Neural progenitor cell (in vitro differentiated cells): ENCODE measurements at places on chromosomes 7 and 10.

- DNase-seq = no peak
Measured at GRCh38 chr7:37391791-37392672, 56.6 kb downstream of the ELMO1 start.

DNA sequence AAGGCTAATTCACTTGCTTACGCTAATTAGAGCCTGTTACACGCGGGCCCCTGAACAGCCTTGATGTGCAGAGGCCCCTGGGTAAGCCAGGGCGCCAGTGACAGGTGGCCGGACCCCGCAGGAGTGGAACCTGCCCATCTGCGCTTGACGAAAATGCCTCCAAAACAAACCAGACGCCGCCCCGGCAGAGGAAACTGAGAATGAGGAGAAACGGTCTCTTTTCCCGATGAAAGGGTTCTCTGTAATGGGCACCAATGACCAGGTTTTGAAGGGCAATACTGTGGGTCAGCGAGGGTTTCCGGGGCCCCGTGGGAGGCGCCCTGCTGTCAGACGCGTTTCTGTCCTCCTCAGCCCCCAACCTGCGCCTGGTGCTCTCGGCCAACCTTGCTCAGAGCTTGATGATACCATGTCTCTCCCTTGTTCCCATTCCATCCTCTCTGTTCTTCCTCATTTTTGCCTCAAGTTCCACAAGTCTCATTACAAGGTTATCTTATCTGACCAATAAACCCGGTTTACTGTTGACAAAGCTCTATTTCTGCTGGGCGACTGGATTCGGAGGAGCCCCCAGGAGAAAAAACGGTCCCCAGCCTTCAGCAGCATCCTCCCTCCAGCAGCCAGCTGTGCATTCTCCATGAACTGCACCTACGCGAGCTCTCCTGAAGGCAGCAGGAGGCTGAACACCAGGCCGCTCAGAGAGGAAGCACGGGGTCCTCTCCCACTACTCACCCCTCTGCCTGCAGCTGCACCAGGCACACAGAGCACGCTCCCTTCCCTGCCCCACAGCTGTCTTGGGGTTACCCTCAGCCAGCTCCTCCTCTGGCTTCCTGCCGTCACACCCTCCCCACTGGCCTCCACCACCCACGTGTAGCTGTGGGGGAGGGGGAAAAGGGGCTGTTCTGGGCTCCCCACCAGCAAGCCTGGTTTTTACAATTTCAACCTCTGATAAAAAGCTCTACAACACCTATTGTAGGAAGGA, 202.0 kb downstream of the MAD1L1 start:
- DNase-seq = no peak

DNA sequence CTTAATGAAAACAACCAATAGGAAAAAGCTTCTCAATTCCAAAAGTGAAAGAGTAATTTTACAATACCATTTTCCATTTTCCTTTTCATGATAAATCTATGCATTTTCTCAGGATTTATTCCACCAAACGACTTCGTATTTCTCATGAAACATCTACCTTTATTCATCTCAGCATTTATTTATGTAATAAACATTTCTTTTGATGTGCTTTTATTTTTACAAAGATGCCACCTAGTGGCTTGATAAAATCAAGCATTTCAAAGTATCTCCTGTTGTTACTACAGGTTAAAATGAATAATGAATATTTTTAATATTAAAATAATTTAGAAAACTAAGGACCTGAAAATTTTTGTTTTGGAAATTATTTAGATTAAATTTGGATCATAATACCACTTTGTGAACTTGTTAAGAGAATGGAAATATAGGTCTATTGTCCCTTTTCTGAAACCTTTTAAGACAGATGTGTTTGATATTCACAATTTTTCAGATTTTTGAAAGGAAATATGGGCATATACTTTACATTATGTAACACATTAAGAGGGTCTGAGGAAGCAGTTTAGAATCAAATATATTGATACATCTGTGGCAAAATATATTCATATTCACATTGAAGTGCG, 2.7 kb upstream of the IQUB start:
- no peak for DNase-seq

- DNase-seq = peak; percentile 32
Measured at GRCh38 chr10:35447693-35448407, 111.5 kb downstream of the CCNY start.

DNA sequence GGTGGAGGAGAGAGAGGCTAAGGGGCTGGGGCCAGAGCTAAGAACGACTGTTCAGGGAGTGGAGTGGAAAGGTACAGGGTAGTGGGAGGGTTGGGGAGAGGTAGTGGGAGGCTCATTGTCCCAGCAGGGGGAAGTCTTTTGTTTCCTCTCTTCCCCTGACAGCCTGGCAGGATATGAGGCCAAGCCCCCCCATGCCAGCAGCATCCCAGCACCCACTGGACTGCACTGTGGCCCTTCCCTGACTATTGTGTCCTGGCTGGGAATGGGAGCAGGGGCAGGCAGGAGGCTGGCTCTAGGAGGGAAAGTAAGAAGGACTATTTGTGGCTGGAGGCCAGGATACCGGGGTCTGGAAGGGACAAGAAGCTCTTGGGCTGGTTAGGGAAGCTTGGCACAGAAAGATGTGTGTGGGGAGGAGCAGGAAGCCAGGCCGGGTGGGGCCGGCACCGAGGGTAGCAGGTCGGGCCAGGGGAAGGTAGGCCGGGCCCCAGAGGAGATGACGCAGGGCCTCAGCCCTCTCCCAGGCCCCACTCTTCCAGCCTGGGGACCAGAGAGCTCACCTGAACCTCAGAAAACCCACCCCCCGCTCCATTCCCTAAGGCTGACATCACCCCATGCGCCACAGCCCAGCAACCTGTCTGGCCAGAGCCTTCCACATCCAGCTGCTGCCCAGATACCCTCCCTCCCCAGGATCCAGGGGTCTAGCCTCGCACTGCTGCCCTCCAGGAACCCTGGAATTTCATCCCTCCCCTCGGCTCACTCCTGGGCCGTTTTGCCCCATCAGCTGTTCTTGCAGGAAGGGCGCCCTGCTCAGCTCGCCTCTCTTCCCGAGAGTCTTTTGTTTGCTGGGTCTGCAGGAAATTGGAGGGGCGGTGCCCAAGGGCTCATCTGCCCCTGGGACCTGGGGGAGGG, 8.8 kb upstream of the EPHB4 start:
- DNase-seq = peak; percentile 94

- DNase-seq = peak; percentile 46
Measured at GRCh38 chr7:87507446-87507845, 32.0 kb upstream of the ABCB4 start.

- DNase-seq = no peak
Measured at GRCh38 chr7:374706-375311, 84.8 kb downstream of the FOXL3 start.

DNA sequence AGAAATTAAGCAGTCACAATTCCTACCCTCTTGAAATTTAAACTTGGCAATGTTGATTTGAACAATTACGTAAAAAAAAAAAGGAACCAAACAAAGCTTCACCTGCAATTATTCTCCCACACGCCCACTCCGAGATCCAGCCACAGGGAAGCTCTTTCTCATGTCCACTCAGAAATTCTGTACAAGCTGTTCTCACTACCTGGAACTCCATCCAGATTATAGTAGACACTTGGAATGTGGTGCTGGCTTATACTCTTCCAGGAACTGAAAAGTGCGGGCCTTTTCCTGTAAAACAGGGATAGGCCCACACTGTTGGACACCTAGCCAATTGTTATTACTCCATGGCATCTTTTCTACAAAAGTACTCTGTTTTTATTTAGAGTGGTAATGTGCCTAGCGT, 20.3 kb upstream of the TOMM7 start:
- DNase-seq = no peak

DNA sequence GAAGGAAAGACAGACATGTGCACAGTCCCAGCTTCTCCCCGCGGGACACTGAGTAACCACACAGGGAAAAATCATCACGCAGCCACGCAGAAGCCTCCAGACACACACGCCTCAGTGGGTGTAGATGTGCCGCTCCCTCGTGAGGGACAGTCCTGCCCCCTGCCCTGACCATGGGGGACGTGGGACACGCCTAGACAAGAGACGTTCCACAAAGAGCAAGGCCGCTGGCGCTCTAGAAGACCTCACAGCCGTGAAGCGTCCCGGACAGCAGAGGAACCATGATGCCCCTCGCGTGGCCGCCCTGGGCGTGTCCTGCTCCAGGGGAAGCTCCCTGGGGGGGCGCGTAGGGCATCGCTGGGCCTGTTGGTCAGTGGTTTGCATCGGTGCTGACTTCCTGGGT, 210.8 kb downstream of the DNAJB6 start:
- no peak for DNase-seq

DNA sequence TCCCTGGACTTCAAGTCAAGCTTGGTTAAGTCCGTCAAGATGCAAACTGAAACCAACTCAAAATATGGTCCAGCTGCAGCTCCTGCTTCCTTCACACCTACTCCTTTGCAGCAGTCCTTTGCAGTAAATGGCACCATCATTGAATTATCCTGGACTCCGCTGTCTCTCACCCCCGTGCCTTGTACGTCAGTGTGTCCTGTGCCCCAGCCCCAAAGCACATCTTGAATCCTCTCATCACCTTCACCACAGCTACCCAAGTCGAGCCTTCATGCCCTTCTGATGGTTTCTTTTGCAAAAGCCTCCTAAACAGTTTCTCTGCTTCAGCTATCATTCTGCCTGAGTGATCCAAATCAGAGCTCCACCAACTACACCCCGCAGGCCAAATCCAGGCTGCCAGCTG, 88.4 kb upstream of the LEP start:
- DNase-seq = no peak

DNA sequence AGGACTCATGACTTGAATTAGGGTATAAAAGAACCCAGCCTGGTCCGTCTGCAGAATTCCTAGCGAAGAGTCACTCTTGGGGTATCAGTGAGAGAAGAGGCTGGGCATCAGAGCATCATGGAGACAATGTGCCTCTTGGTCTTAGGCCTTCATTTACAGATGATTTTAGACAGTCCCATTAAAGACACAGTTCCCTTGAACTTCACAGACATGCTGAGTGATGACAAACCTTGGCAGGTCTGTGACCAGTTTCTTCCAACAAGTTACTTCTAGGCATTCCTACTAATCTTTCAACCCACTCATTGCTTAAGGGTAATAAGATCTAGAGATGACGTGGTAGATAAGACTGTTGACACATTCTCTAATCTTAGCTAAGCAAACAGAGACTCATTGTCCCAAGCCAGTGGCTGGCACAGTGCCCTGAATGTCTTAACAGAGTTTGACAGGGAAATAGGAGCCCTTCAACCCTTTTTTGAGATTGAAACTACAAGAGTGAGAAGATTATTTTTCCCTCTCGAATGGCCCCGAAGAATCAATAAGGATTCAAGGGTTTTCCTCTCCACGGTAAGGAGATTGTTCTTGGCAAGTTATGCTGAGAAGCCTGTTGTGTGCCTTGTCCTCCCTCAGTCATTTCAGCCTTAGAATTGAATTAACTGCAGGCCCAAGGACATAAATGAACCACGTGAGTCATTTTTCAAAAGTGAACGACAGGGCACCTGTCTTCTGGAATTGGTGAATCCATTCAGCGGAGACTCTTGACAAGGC, 281.1 kb downstream of the CCDC3 start:
- DNase-seq = no peak

- DNase-seq = no peak
Measured at GRCh38 chr10:8116926-8117493, 62.5 kb downstream of the GATA3 start.

DNA sequence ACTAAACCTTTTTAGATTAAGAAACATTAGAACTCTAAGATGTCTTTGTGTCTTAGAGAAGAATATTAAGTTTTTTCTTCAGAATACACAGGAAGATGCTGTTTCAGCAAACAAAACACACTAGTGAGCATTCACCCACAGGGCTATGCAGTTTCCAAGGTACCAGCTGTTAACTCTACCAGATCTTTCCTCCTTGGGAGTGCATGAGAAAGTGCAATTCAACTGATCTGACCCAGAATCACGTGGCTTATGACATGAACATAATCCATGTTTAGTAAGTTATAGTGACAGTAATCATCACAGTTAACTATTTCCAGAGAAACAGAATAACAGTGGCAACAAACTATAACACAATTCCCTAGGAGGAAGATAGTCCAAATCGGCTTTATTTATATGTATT, 270.7 kb downstream of the CACNA2D1 start:
- no peak for DNase-seq

DNA sequence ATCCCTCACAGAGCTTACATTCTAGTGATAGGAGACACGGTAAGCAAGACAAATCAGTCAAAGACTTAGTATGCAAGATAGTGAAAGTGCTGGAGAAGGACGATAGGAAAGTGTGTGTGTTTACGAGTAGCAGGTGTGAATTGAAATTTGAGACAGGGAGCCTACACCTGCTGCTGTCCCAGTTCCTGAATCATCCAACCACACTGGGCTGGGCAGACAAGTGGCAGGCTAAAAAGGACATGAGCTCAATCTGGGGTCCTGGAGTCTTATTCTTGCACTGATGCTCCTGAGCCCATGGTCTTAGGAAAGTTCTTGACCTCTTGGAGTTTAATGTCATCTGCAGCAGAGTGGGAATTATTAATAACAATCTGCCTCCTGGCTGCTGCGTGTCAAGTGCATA, 16.2 kb downstream of the RBP3 start:
- no peak for DNase-seq

- DNase-seq = no peak
Measured at GRCh38 chr7:116633131-116633988, 38.6 kb upstream of the MET start.

- no peak for DNase-seq
Measured at GRCh38 chr7:116574025-116574822, 49.4 kb downstream of the CAV1 start.

DNA sequence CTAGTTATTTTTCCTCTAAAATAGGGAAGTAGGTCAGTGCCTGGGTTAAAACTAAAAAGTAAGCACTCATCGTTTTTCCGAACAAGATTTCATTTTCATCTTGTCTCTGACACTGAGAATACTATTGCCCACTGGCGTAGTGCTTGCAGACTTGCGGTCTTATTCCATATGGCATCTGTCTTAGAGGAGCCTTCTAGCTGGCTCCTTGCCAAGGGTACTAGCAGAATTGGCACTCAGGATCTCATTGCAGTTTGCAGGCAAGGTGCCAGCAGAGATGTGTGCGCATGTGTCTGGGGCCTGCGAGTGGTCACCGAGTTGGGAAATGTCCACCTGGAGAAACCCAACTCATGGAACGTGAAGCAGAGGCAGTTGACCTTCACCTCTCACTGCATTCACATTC, 143.4 kb downstream of the CELF2 start:
- no peak for DNase-seq

GRCh38 chr7:132187869-132188789, 388.1 kb downstream of the PLXNA4 start:
- no peak for DNase-seq

DNA sequence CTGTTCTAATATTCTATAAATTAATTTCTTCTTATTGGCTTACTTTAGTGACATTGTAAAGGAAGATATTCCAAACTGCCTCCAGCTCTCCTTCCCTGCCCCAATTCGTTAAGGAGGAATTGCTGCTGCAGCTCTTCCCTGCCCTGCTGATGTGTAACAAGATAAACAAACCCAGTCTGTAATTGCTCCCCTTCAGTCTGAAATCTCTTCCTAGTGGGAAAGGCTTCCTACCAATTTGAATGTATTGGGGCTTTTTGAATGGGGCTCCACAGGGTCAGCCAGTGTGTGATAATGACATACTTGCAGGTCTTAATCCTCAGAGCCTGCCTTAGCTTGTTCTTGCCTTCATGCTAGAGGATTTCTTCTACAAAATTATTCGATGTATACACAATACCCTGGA, 849.9 kb upstream of the GHITM start:
- DNase-seq = peak; percentile 84
